ENCODE measurements at places on chromosomes 3 and 15.

- DNase-seq: no peak
Measured at GRCh38 chr15:57282686-57283085, 93.6 kb upstream of the CGNL1 start.

DNA sequence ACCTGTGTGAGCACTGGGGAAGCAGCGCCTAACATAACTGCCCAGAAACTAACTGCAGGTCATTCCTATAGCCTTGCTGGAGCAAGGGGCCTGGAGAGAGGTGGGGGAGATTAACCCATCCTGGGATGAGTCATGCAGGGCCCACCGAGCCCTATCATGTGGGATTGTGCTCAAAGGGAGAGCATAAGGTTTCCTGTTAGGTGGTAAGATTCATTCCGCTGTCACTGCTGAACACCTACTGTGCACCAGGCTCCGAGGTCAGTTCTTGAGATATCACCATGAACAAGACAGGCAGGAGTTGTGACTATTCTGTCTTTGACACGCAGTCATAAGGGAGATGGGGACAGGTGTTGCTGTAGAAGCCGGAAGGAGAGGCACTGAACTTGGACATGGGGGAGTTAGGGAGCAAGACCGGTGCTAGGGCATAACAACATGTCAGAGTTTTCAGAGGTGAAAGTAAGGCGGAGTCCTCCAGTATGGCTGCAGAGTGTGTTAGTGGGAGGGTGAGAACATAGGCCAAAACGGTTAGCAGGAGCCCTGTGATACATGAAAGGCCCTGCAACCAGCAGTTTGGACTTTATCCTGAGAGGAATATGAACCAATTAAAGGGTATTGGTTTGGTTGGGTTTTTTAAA is 2.4 kb downstream of the SLC25A38 start:
- DNase-seq: no peak

DNA sequence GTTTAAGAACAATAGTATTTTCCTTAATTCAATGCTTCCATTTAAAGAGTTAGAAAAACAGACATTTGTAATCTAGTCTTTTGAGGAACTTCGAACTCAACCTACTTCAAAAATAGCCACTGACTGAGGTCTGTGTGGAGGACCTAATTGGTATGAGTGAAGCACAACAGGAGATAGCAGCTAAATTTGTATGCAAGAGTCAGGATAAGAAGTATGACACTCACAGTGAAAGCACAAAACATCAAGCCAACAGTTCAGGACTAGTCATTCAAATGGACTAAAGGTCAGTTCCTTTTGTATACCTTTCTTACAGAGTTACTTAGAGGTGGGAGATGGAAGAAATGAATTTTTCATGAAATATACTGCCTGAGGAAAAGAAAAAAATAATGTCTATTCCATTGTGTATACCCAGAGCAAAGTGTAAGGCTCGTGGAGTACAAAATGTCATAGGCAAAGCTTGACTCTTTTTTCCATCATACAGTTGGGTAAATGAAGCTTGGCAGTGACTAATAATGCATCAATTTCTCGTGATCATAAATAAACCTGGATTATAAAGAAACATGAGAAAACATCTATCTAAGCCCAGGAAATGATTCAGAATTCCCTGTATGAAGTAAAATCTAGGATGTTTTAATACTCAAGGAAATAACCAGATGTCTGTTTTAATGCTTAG is 1005.2 kb upstream of the CADM2 start:
- DNase-seq: no peak

GRCh38 chr3:112460519-112461195 is 38.6 kb downstream of the BTLA start:
- no peak for DNase-seq

DNA sequence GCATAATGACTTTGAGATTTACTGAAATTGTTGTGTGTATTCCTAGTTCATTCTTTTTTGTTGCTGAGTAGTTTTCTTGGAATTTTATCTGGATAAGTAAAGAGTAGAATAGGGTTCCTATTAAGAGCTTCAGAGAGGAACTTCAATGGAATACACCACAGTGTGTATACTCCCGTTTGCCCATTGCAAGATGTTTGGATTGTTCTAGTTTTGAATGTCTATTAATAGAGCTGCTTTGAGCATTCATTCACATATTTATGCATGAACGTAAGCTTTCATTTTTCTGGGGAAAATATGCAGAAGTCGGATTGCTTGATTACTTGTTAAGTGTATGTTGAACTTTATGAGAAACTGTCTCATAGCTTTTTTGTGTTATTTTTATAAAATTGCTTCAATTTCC is 580.5 kb downstream of the OTOL1 start:
- no peak for DNase-seq

DNA sequence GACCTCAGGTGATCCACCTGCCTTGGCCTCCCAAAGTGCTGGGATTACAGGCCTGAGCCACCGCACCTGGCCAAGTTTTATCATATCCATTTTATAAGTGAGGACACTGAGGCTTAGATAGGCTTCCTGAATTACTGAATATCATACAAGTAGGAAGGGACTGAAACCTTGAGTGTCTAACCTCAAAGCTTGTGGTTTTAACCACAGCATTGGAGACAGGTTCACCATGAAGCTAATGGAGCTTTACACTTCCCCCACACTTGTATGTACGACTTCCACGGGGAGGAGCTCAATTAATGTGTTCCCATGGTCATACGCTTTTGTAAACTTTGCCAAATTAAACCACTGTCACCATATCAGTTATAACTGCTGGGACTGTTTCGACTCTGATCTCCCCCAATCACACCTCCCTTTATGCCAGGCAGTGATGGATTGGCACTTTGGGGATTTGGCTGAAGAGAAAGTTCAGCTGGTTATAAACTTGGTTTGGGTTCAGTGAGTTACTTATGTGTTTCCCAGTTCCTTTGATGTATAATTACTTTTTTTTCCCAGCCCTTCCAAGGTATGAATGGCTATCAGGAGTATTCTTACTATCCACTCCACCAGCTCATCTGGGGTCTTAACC is 38.4 kb upstream of the MEIS2 start:
- DNase-seq: no peak

- DNase-seq: no peak
Measured at GRCh38 chr3:56976651-56977560, 83.6 kb upstream of the SPATA12 start.

DNA sequence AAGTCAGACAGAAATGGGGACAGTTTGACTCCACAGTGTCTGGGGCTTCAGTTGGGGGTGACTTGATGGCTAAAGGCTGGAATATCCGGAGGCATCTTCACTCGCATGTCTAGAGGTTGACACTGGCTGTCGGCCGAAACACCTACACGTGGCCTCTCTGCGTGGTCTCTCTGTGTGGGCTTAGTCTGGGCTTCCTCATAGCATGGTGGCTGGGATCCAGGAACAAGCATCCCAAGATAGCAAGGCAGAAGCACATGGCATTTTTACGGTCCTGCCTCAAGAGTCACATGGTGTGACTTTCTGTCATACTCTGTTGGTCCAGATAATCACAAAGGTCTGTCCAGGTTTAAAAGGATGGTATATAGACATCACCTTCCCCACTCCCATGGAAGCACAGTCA is 34.5 kb downstream of the MAGI1 start:
- no peak for DNase-seq

DNA sequence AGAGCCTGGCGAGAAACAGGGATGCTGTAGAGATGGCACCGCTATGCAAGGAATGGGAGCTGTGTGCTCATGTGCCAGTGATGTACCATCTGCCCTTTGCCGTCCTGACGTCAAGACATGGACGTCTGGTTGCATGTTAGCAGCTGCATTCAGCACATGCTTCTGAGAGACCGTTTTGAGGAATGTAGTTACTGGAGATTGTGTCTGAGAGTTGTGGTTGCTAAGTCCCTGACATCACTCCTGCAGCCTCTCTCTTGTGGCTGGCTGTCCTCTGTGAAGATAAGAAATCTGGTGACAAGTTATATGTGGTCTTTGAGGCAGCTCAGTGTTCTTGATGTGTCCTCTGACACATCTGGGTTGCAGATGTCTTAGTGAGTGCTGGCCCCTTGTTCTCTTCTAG is 165.1 kb downstream of the APBA2 start:
- DNase-seq: no peak

DNA sequence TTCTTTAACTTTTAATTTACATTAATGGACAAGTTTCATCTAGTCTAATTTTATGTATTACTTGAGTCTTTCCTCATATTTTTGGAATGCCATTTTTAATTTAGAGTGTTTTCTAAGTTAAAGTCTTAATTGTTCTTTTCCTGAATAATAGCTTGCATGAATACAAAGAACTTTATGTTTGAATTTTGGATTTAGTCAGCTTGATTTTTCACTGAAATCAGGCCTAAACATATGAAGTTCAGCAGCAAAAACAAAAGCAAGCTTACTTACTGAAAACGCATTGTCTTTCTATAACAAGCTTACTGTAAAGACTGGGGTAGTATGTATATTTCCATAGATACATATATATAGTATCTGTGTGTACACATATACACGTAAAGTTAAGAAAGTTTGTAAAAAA is 126.0 kb downstream of the ZBTB20 start:
- DNase-seq: no peak

DNA sequence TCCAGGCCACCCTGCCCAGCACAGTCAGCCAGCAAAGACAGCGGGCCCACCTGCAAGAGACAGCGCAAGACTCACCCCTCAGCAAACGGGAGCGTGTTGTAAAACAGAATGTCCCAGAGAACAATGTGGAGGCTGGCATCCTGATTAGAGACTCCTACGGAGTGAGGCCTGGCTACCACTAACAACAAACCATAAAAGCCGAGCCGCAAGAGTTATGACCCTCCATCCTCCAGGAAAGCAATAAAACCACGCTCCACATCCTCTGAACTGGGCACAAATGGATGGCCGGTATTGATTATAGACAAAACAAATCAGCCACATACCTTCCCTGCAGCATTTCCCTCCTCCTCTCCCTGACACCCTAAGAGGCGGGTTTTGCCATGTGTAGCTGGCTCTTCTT is 75.8 kb upstream of the LIPC start:
- no peak for DNase-seq

GRCh38 chr3:124601190-124601589 is 129.1 kb upstream of the UMPS start:
- DNase-seq: no peak

DNA sequence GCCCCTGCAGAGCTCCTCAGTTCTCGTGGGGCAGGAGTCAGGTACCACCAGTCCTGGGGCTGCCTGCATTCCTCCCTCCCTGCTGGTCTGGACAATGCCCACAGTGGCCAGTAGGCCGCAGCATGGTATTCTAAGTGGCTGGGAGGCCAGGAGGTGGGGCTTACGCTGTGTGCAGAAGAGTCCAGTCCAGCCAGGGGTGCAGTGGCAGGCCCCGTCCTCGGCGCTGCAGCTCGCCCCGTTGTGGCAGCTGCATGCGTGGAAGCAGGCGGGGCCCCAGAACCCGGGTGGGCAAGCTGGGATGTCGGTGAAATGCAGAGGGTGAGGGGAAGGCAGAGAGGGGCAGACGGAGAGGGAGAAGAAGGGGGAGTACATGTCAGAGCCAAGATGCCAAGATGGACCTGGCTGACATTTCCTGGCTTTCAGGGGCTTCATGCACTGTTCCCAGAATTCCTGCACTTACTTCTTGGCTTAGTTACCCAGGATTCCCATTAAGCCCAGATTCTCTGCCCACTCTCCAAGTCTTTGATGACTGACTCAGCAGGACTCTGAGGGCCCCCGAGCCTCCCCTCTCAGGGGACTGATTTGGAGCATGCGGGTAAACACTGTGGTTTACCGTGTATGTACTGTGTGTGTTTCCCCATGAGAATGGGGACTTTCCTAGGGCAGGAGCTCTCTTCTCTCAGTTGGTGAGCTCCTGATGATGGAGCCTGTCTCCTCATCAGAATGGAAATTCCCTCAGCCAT is 47.5 kb downstream of the RAB11A start:
- DNase-seq: no peak

- DNase-seq: no peak
Measured at GRCh38 chr15:66617137-66618090, 51.6 kb upstream of the LCTL start.

DNA sequence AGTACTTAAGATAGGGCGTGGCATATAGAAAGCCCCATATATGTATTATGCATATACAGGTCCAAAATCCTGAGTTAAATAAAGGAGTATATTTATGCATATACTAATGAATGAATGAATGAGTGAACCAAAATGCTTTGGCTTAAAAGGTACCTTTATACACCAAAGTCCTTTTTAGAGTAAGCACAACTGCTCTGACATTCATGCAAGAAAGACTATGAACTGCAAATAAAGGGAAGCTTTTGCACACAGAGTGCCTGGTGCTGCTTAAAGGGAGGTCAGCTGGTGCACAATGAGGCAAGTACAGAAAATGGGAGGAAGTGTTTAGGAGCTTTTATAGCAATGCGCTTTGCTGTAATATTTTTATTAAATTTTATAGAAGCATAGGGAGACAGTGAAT is 214.0 kb downstream of the KLF13 start:
- DNase-seq: no peak

DNA sequence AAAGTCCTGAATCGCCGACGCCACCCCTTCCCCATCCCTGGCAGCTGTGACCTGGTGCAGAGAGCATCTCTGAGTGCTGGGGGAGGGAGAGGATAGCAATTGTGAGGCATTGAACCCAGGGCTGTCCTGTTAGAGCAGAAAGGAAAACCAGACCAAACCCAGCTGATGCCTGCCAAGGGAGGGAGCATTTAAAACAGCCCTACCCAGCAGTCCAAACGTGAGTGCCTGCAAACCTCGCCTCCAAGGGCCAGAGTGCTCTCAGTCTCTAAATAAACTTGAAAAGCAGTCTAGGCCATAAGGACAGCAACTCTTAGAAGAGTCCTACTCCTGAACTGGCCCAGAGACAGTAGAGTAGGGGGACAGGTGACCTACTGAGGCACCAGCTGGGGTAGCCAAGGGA is 20.0 kb upstream of the LARS2 start:
- no peak for DNase-seq

GRCh38 chr3:55792009-55792408 is 304.9 kb upstream of the WNT5A start:
- no peak for DNase-seq

DNA sequence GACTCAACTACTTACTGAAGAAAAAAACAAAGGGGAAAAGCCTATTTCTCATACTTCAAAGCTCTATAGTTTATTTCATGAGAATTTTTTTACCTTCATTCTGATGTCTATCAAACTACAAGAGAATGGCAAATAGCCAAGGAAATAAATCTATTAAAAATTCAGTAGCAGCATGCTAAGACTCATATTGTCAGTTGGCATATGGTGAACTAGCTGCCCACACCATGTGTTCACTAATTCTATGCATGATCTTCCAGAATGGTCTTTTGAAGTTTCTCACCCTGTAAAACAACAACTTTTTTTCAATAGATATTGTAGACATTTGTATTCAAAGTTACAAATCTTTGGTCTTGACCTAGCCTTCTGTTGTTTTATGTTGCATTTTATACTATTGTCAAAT is 386.2 kb downstream of the RSL24D1 start:
- DNase-seq: no peak

- DNase-seq: no peak
Measured at GRCh38 chr15:101042320-101042719, 123.2 kb downstream of the LRRK1 start.

GRCh38 chr3:19816631-19817030 is 117.4 kb downstream of the EFHB start:
- DNase-seq: no peak
